SJCRH30 (cell line): ENCODE measurements at places on chromosomes 1 and 21. TPM values are rescaled to one million over a fixed set of nuclear protein-coding genes. Genes with fewer than 3 reads are reported as not detected.

DNA sequence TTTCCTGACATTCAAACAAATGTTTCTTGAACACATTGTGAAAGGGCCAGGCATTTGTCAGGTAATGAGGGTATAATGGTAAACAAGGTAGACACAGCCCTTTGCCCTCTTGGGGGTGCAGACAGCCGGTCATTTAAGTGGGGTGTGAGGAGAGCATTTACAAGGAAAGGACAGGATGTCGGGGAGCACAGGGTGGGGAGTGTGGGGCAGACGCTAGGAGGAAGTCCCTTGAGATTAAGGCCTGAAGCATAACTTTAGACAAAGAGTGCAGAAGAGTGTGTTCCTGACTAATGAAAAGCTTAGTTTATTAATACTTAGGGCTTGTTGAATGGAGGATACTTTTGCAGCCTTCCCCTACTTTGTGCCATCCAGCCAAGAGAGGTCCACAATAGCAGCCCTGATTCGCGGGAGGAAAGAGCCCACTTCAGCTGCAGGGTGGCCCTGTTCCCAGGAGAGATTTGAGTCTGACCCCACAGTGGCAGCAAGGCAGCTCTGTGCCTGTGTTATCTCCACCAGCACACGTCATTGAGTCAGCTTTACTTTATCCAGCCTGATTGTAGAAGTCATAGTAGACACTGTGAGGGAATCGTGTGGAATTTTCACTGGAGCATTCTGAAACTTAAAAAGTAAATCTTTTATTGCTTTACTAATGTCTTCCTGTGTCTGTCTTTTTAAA is 35.1 kb downstream of the MPZL1 start:
- H3K36me3 ChIP-seq, result no peaks in the 10 kb centered on the region
- no peaks in the 10 kb centered on the region for H3K4me1 ChIP-seq
- no peak overlapping the region for H3K4me3 ChIP-seq
- no peak for DNase-seq

DNA sequence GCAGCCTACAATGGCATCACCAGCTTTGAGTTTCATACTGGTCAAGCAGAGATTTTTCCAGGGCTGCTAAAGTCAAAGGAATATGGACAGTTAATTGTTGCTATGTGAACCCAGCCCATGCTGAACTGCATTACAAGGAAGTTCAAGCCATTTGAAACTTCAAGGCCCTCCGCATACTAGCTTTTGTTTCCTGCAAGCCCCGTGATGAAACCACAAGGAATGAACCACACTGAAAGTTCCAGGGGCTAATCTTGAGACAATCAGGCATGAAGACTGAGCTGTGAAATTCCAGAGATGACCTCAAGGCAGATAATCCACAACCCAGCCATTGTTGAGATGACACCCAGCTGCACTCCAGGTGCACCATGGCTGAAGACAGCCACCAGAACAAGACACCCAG is 180.8 kb downstream of the C1orf21 start:
- DNase-seq, result no peak
- no peak overlapping the region for H3K4me3 ChIP-seq
- no peak overlapping the region for H3K27ac ChIP-seq
- H3K27me3 ChIP-seq, result no peaks in the 10 kb centered on the region
- no peaks in the 10 kb centered on the region for H3K4me1 ChIP-seq

The FAM43B gene
- 0.25 and 0.73 TPM in 2 replicates for total RNA-seq

The ORC1 gene
- total RNA-seq, result 37.3 and 38.9 TPM in 2 replicates

The FCMR gene
- total RNA-seq, result not detected in 2 replicates

GRCh38 chr1:153945131-153945794 is 1.3 kb downstream of the DENND4B start:
- peaks cover under 1% of the 10 kb centered on the region; the same call in 1 of the 2 replicates for H3K36me3 ChIP-seq
- H3K4me1 ChIP-seq, result peaks cover 6% of the 10 kb centered on the region; the same call in 1 of the 2 replicates
- H3K27ac ChIP-seq, result peak overlapping the region; percentile 61
- H3K27me3 ChIP-seq, result no peaks in the 10 kb centered on the region
- DNase-seq, result peak; percentile 24
- peak overlapping the region; percentile 96 for H3K4me3 ChIP-seq
